ENCODE measurements at places on chromosomes 12 and 14.
A peak's percentile ranks its signal among the peaks of the same experiment; 100 is the strongest.

DNA sequence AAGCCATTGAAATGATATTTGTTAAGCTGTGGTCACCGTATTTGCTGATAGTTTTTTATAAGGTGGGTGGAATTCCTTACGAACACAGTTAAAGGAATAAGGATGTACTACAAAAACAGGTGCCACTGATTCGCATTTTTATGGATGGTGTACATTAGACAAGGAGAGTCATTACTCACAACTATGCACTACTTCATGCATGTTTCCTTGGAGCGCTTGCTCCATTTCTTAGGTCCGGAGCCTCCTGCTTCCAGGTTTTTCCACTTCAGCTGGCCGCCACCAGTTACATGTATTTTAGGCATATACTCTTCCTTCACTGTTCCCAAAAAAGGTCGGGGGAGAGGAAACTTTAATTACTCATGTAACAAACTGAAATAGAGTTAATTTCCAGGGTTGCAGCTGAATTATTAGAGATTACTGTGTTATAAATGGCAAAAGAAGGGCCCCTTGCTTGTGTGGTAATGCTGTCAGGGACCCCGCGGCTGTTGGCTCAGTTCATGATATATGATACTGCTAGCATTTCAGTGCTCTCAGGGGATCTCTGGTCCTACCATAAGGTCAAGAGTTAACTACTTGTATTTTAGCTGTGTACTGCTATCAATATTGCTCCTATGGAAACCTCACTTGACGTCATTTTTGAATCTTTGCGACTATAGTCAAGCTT is 454.7 kb downstream of the NPAS3 start:
- DNase-seq = no peak

GRCh38 chr14:54186821-54187763 is 209.7 kb upstream of the CDKN3 start:
- DNase-seq = no peak

DNA sequence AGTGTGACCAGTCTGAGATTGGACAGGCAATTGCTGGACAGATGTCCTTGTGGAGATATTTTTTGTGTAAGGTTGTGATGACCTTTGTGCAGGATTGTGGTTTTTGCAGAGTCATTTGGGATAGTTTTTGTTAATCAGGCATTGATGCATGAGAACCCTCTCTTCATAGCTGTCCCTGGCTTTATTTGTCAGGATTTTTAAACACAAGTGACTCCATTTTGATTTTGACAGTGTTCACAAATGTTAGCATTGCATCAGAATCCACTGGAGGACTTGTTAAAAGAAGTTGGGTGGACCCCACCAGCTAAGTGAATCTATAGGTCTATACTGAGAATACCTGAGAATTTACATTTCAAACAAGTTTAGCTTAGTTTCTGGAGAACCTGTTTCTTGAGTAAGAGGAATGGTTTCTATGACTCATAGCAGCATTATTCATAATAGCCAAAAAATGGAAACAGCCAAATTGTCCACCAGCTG is 11.8 kb downstream of the FNTB start:
- no peak for DNase-seq

GRCh38 chr12:113174461-113175384 is 10.6 kb downstream of the DDX54 start:
- peak; percentile 73 for DNase-seq

GRCh38 chr12:50102646-50103309 is 1.0 kb upstream of the GPD1 start:
- no peak for DNase-seq

GRCh38 chr12:49019443-49020324 is 1.1 kb upstream of the PRKAG1 start:
- DNase-seq = no peak

GRCh38 chr12:98612696-98613334 is 19.3 kb downstream of the SLC25A3 start:
- no peak for DNase-seq

Measured in left ventricle myocardium inferior (tissue), 1 donor.